ENCODE measurements at places on chromosomes 7 and 10.

GRCh38 chr10:5549462-5550249, 24.9 kb downstream of the CALML3 start:
- no peak for DNase-seq

GRCh38 chr7:22094413-22095342, 149.0 kb upstream of the CDCA7L start:
- DNase-seq = no peak

DNA sequence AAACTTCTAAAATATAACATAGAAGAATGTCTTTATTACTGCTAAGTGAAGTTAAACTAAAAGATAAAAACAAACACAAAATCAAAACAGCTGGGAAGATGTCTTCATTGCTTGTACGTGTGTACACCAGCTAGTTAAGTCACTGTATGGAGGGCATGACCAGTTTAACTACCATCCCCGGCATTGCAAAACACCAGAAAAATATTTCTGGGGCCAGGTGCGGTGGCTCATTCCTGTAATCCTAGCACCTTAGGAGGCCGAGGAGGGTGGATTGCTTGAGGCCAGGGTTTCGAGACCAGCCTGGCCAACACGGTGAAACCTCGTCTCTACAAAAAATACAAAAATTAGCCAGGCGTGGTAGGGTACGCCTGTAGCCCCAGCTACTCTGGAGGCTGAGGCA, 19.2 kb upstream of the C7orf33 start:
- DNase-seq = no peak

- no peak for DNase-seq
Observed at GRCh38 chr10:5508786-5509185, 9.4 kb upstream of the CALML5 start.

- DNase-seq = no peak
Observed at GRCh38 chr7:26440233-26441001, 148.8 kb downstream of the SNX10 start.

- DNase-seq = peak; percentile 2
Observed at GRCh38 chr7:105521027-105521716, 899 bp downstream of the PUS7 start.

GRCh38 chr10:33204031-33204430, 130.4 kb downstream of the NRP1 start:
- DNase-seq = no peak

GRCh38 chr7:95694334-95694733, 78.0 kb upstream of the DYNC1I1 start:
- DNase-seq = no peak

DNA sequence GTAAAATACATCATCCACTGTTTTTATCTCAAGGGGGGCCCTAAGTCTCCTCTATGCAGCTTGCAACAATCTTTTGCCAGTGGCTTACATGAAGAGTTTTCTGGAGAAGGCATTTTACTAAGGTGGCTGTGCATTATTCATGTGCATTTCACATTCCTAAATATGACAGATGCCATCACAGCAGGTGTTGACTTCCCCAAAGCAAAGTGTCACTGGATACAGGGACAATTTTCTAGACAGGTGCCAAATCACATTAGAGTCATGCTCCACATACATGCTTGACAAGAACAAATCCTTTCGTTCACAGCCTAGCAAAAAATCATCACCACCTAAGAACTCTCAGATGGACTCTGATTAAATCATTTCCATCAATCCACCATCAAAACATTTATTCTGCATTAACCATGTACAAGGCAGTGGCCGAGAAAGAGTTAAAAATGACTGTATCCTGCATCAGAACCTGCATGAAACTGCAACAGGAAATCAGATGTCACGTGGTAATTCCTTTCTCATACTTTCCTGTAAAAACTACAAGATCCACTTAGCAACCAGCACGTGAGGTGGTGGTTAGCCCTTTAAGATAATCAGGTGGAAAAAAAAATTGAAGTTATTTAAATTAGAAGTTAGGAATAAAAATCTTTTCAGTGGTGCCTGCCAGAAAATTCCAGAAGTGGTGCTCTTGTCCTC, 88.2 kb upstream of the AFAP1L2 start:
- peak; percentile 9 for DNase-seq

DNA sequence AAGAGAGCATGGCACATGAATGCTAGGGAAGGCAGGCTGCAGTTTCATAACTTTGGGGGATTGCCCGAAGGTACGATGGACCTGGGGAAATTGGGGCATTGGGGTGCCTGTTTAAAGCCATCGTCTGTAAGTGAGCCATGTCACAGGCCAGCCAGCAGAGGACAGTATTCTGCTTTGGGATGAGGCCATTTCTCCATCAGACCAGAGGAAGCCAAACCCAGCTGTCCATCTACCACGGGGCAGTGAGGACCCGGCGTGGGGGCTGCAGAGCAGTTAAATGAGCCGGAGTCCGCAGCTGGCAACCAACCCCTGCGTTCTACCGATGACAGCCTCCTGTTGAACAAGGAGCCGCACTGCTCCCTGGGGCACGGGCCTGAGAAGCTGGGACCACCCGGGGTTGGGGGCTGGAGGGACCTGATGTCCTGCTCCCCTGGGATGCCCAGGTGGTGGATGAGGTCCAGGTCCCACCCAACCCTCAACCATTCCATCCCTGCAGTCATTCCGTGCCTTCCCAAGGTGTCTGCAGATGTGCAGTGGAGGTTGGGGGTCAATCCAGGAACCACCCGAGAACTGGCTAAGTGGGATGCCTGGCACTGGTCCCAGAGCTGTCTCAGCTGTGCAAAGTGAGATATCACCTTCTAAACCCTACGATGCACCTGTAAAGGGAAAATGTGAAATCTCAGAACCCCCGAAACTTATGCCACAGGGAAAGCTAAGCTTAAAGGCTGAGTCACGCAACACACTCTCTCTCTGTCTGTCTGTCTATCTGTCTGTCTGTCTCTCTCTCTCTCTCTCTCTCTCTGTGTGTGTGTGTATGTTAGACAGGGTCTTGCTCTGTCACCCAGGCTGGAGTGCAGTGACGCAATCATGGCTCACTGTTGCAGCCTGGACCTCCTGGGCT, 12.1 kb upstream of the RHBDD2 start:
- no peak for DNase-seq

DNA sequence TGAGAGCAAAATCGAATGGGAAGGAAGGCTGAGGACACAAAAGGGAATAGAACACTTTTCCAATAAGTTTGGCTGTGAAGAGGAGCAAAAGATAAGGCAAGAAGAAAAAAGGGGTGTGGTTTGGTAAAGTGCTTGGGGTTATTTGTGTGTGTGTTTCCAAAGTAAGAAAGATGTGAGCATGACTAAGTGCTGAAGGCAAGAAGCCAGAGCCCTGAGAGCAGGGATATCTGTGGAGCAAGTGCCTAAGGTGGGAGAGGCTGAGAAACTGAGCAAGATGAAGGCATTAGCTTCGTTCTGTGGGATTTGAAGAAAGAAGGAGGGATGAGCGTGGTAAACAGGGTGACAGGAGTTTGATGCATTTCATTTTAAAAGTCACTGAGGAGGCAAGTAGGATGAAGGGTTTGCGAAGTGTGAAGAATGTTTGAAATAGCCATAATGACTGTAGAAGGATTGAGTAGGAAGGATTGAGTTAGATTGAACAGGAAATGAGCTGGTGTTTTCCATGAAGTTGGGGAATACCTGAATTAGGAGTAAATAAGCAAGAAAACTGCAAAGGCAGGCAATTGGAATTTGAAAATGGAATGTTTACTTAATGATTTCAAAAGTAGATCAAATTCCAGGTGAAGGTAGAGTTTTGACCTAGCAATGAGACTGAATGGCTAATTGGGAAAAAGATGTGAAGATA, 19.9 kb upstream of the SP4 start:
- DNase-seq = peak; percentile 56

- no peak for DNase-seq
Observed at GRCh38 chr10:94316560-94316959, 46.2 kb downstream of the NOC3L start.

DNA sequence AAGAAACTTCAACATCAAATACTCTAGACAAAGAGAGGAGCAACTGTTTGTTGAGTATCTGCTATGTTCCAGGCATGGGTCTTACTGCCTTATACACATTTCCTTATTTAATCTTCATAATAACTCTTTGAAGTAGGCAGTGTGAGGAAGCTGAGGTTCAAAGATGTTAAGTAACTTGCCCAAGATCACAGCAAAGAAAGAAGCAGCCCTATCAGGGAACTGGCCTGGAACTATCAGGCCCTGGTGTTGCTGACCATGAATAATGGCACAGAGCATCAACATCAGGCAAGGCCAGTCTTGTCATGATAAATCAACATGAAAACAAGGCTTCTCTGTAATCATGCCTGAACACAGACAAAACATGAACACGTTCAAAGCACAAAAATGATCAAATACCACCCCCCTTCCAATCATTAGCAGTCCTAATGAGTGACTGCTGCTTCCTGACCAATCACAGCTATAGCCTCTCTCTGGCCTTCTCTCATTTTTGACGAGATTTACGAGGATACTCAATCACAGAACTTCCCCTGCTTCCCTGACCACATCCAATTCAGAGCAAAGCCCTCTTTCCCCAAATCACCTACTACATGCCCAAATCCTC, 2.3 kb downstream of the GSDME start:
- DNase-seq = no peak

DNA sequence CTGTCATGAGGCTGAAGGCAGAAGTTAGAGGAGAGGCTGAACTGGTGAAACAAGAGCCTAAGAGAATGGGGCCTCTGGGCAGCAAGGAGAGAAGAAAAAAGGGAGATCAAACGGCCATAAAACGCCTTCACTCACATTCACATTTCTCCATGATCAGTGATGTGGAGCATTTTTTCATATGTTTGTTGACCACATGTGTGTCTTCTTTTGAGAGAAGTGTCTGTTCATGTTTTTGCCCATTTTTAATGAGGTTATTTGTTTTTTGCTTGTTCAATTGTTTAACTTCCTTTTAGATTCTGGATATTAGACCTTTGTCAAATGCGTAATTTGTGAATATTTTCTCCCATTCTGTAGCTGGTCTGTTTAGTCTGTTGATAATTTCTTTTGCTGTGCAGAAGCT, 155.0 kb downstream of the TMEM26 start:
- DNase-seq = no peak

DNA sequence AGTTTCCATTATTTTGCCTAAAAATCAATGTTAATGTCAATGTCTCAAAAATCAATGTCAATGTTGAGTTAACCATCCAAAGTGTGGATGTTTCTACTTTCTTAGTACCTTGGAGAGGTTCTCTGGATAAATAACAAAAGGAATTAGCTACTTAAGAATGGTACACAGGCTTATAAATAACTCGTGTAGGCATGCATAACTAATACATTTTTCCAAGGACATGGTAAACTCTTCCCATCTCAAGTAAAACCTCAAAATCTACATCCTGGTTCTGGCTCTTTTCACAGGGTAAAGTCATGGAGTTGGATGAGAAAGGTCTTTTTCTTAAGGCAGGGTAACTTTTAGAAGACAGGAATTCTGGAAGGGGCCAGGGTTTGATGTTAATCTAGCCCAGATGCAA, 59.9 kb downstream of the CAV1 start:
- no peak for DNase-seq

GRCh38 chr7:80106498-80107113, 28.0 kb upstream of the GNAI1 start:
- no peak for DNase-seq

DNA sequence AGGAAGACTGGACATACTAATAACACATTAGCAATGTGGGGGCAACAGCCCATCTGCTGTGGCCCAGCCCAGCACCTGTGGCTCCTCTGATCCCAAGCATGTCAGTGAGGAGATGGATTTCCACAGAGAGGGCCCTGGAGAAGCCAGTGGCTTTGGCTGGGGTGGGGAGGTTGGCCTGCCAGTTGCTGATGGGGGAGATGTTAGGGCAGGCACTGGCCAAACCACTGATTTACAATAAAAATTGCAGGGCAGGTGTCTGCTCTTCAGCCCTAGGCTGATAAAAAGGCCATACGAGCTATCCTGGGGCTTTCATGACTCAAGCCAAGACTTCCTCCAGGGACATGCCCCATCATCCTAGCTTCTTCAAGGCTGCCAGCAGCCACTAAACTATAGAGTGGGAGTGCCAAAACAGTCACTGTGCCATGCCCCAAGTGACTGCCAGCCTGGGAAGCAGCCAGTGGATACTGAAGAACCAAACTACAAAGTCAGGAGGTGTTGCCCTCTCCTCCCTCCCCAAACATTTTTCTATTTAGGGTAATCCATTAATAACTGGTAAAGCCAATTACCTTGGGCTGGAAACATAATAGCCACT, 37.8 kb downstream of the DPCD start:
- DNase-seq = no peak

Measured in NCI-H226 (cell line).